ENCODE measurements at places on chromosomes 6 and 20.

- DNase-seq: no peak
Observed at GRCh38 chr20:47315339-47316056, 41.0 kb downstream of the ZMYND8 start.

DNA sequence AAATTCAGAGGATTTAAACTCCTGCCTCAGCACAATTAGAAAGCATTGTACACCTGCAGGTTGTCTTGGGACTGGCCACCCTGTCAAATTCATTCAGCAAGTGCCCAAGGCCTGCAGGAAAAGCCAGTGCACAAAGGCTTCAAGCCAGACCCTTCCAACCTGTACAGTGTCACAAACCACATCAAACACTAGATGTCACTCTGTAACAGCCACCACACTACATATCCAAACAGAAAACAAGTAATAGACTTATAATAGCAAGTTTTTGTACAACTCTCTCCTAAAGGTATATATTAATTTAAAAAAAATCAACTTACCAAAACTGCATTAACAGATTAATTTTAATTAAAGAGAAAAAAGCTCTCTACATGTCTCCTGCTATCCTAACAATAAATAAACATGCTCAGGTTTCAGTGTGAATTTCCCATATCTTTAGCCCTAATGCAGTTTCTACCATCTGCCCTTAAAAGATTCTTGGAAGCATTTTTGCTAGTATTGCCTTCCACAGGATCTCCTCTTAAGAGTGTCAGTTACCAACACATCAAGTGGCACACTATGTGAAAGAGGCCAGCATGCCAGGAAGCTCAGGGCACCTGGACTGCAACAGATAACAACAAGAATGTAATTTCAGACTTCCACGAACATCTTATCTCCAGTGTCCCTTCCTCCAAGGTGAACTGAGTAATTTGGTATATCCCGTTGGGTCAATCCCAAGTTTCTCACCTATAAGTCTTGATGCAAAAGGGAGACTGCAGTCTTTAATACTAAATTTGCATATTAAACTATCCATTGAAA is 47.5 kb downstream of the RALGAPA2 start:
- no peak for DNase-seq

DNA sequence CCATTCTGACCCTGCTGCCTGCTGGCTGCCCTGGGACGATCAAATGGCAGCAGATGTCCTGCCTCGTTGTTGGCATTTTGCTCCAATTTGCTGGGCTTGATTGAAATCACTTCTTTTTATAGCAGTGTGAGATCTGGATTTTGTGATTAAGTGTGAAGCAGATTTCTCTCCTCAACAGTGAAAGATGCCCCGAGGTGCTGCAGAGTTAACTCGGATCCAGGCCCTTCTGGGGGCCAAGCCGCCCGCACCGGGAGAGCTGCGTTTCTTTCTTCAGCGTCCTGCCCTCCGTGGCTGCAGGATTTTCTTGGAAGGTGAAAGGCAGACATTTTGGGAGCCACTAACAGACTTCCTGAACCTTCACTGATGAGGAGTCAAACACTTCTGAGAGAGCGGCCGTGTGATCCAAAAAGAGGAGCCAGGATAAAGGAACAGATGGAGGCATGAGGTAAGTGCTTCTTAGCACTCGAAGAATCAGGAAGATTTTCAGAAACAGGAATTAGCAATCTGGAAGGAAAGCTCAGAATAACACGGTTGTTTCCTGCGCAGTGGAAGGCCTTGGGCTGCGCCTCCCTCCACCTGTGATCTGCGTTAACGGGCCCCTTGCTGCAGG is 139.5 kb upstream of the AFDN start:
- no peak for DNase-seq

GRCh38 chr6:10310826-10311225 is 104.0 kb downstream of the TFAP2A start:
- no peak for DNase-seq

DNA sequence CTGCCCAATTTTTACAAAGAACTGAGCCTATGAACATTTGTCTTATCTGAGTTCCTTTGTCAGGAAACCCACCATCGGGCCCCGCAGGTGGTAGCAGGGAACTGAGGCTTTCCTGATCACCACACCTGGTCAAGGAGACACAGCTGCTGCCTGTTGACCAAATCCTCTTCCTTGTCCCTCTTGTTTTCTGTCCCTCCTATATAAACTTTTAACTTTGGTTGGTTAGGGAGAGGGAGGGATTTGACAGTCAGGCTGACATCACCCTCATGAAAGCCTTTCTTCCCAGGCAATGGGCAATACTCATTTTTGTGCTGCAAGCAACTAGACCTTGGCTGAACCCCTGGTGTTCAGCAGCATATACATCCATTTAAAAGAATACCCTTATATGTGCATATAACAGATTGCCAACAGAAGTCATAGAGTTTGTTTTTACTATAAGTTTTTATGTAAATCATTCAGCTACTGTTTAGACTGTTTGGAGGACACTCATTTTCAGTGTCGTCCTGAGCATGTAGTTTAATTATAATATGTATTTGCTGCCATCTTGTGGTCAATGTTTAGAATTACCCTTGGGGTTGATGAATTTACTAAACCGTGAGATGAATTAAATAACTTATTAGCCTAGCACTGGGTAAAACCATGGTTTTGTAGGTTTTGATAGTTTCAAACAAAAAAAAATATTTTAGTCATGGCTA is 17.0 kb downstream of the CRISP1 start:
- DNase-seq: no peak

DNA sequence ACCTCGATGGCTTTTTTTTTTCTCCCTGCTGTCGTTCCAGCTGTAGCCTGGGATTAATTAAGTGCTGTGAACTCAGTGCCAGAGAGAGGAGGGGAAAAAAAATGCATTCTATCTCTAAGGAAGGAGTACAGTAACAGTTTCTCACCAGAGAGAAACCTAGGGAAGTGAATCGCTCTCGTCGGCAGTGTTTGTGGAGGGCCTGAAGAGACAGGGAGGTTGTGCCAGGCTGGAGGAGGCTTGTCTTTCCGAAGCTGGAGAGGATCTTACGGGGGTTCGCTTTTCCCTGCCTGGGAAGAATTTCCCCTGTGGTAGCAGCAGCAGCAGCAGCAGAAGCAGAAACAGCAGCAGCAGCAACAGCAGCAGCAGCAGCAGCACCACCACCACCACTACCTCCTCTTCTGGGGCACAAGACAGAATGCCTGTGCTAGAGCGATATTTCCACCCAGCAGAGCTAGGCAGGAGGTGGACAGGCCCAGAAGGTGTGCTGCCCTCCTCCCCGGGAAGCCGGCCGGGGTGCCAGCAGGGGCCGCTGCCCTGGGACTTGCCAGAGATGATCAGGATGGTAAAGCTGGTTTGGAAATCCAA is 186.5 kb downstream of the PDE7B start:
- DNase-seq: no peak

DNA sequence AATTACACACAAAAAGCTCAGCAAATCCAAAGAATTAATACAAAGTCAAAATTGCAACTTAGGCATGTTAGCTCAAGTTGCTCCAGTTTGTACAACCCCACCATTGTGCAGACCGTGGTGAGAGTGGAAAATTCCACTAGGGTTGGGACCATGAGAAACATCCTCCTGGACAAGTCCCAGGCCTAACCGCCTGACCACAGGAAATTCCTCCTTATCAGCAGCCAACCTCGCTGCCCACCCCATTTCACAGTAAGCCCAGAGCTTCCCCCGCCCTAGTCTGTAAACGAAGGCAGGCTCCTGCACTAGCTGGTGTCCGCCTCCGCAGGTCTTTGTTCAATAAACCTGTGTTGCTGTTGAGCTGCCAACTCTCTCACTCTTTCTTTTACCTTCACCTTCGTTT is 1023.3 kb downstream of the EYS start:
- DNase-seq: no peak

DNA sequence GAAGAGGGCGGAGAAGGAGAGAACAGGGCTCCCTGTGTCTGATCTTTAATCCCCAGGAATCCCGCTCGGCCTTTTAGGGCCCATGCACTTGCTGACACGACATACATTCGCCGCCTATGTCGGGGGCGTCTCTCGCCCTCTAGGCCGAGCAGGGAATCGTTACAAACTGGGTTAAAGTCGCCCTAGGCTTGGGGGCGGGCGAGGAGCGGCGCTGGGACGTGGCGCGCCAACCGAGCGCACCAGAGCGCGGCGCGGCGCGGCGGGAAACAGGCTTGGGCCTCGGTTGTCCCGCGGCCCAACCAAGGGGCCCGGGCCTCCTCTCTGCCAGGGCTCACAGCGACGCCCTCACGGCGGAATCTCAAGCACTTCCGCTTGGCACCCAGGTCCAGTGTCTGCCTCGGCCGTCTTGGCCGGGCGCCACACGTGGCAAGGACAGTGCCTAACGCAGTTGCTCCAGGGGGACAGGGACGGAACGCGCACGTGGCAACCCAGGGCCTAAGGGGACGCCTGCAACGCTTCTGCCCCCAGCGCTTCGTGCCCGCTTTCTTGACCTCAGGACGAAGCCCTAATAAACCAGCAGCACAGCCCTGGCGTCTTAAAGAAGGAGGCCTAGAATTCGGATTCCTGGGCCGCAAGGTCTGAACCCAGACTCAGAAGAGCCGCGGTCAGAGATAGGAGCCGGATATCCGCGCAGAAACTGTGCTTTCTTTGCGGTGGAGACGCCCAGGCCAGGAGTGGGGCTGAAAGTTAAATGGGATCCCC is 71.5 kb downstream of the NCR2 start:
- DNase-seq: no peak

DNA sequence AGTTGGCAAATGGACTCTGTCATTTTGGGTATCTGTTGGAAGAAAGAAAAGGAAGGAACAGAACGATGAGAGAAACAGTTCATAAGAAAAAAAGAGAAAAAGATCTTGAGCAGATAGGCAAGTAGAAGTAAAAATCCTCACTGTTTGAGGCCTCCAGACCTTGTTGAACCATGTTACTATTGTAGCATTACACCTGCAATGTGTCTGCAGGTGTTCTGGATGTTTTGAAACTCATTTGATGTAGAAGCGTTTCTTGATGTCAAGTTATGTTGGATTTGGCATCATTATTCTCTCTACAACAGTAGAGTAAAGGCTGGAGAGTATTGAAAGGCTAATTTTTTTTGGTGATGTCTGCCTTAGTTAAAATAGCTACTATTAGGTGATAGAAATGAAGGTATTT is 108.7 kb downstream of the CARMIL1 start:
- DNase-seq: no peak

- no peak for DNase-seq
Observed at GRCh38 chr6:135096403-135097130, 41.9 kb upstream of the HBS1L start.

- DNase-seq: peak; percentile 88
Observed at GRCh38 chr20:1313236-1313964, 15.5 kb downstream of the SDCBP2 start.

DNA sequence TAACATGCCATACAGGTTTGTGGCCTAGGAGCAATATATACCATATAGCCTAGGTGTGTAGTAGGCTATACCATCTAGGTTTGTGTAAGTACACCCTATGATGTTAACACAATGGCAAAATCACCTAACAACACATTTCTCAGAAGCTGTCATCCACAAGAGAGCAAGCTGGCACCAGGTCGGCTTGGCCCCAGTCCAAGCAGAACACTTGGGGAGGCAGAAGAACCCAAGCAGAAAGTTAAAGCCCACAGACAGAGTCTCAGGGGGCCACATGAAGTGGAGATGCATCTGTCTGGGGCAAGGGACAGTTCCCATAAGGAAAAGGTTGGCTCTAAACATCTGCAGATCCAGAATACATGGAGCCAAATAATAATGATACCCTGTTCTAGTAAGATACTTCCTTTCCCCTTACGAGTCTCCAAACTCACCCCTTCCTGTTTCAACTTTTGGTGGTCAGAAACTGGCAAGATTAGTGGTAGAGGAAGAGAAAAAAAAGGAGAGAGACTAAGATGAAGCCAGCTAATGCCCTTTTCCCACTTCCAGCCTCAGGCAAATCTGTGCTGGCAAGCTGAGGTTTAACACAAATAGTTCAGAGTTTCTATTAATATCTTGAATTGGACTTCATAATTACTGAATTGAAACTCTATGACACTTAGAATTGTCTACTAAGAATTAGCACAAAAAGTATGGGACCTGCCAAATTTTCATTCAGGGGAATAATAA is 29.5 kb downstream of the TCF21 start:
- DNase-seq: no peak

- DNase-seq: no peak
Observed at GRCh38 chr6:118171852-118172251, 264.8 kb downstream of the SLC35F1 start.

GRCh38 chr6:53250176-53251032 is 98.3 kb downstream of the ELOVL5 start:
- DNase-seq: no peak

DNA sequence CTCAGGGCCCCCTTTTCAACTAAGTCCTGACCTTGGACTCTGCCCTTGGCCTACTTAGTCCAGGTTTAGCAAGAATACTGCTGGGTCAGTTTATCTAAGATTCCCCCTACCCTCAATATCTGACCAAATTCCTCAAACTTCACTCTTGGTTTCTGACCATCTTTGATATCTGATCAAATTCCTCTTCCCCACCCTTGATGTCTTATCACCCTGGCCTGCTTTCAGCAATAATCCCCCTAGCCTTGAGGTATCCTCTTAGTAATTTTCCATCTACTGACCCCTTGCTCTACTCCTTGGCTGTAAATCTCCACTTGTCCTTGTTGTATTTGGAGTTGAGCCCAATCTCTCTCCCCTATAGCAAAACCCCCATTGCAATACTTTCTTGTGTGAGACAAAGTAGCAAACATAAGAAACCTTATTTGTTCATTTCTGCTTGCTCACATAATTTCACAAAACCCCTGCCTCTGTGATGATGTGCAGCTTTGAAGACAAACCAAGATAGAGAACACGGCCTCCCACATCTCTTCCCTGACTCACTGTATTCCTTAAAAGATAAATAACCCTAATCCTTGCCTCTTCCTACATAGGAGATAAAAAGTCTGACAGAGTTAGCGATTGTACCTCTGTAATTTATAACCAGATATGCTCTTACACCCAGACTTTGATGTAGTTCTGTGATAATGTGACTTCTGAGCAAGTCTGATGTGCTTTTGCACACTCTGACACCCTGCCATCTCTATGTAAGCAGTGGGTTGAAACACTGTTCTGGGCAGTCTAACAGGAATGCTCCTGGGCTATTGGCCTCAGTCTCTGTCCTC is 13.8 kb upstream of the IYD start:
- DNase-seq: no peak

GRCh38 chr20:18513208-18513607 is 5.5 kb downstream of the SEC23B start:
- DNase-seq: no peak

DNA sequence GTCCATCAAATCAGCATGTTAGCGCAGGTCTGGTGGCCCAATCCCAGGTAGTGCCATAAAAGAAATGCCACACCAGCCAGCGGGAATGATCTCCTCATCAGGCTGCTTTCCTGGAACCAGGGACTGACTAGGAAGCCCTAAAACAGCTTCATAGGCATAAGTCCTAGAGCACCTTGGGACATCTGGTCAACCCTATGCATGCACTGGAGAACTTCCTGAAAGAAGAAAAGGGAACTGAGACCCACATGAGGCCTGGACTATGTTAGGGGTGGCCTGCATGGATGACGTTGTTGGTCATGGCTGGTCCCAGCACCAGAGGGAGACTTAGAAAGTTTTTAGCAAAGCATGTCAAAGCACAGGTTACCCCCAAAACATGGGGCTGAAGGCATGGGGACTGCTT is 7.6 kb upstream of the KCNK16 start:
- DNase-seq: no peak

All from activated CD8-positive, alpha-beta memory T cell treated with anti-CD3 and anti-CD28 coated beads, Interleukin-2, amount 50 U/mL, for 48 hours (primary cell).